ENCODE measurements at places on chromosomes 3 and 15.

GRCh38 chr15:57147621-57148020 lies 228.7 kb upstream of the CGNL1 start:
- no peak for DNase-seq

- no peak for DNase-seq
These were observed 36.9 kb downstream of the NCK1 start for GRCh38 chr3:136898954-136899353.

- no peak for DNase-seq
These were observed 57.2 kb upstream of the ST8SIA2 start for GRCh38 chr15:92336419-92336987.

DNA sequence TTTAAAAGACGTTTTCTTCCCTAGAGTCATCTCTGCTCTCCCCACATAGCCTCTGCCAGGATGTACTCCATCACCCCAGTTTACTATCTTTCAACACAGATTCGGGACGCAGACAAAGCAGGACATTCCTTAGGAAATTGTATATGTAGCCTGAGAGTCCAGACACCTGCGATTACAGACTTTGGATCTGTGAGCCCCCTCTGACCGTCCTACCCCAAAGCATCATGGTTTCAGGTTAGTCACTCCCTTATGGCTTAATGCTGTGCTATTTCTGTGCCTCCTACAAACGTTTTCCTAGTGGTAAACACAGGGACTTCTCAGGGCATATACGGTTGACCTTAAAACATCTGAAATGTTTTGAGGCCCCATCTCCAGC lies 234.0 kb upstream of the BHLHE40 start:
- DNase-seq: no peak

DNA sequence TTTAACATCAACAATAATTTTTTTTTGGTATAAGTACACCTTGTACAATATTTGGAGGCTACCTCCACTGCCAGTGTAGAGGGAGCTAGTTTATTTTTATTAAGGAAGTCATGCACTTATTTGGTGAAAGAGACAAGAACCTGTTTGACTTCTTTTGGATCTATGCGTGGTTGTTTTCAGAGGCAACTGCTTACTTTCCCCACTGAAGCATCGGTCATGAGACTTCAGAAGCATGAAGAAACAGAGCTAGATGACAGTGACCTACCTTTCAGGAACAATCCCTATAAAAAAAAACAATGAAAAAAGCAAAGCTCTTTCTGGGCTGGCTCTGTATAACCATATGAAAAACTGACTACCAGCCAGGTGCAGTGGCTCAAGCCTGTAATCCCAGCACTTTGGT lies 20.0 kb upstream of the ZNF148 start:
- DNase-seq: no peak

Measured in SJCRH30 (cell line).